Fibroblast of pulmonary artery (primary cell): ENCODE measurements at places on chromosomes 4 and X.

DNA sequence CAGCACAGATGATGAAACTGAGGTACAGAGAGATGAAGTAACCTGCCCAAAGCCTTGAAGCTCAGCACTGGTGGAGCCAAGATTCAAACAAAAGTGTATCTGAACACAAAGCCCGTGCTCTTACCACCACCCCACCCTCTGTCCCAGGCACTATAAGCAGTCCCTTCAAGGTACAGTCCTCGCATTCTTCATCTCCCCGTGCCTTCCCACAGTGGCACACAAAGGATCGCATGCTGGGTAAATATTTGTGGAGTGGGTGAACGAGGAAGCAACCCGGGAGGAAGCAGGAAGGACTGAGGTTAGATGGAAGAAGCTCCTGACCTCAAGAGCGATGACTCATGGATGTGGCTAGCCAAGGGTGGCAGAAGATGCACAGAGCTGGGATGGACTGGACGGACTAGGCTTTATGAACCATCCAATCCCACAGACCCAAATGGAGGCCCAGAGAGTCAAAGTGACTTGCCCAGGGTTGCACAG is 18.4 kb downstream of the IQSEC2 start:
- DNase-seq: peak; percentile 49

GRCh38 chr4:3322059-3322550 is 29.3 kb downstream of the RGS12 start:
- peak; percentile 54 for DNase-seq

DNA sequence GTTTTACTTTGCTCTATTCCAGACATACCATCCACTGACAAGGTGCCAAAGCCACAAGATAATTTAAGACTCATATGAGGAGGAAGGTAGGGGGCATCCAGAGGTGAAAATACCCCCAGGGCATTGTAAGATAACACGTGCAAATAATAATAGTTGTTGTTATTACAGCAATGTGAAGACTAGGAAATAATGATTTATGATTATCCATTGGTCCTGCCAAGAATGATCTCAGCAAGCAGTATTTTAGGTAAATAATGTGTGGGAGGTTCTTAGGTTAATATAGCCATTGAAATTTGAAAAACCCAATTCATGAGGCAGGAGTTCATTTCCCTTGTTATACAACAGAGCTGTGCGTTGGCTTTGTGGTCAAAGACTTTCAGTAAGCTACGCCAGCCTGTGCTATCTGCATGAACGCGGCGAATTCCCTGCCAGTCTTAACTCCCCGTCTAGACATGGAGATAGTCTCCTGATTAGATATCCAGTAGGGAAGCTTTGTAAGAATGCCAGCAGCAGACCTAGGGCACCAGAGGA is 47.2 kb upstream of the MXRA5 start:
- DNase-seq: peak; percentile 15

GRCh38 chr4:3762753-3763549 is 3.2 kb upstream of the ADRA2C start:
- DNase-seq: no peak

GRCh38 chr4:125334926-125335325 is 20.2 kb downstream of the FAT4 start:
- DNase-seq: peak; percentile 46

GRCh38 chr4:117941611-117942010 is 92.7 kb upstream of the NDST3 start:
- DNase-seq: no peak

DNA sequence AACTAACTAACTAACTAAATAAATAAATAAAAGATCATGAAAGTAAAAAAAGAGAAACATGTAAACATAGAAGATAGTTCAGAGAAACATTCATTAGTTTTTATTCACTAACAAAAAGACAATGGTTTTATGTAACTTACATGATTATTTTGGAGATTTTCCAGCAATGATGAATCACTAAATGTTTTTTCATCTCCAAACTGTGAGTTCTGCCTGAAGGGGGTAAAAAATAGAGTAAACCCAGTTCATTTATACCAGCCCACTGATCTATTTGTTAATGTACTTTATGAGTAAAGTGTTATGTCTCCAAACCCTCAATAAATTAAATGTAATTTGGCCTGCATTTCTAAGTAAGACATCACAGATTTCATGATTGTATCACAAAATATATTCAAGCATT is 101.1 kb downstream of the ATP8A1 start:
- peak; percentile 44 for DNase-seq
